ENCODE measurements at places on chromosomes 4 and X. TPM values are rescaled to one million over a fixed set of nuclear protein-coding genes. Genes with fewer than 3 reads are reported as not detected.

DNA sequence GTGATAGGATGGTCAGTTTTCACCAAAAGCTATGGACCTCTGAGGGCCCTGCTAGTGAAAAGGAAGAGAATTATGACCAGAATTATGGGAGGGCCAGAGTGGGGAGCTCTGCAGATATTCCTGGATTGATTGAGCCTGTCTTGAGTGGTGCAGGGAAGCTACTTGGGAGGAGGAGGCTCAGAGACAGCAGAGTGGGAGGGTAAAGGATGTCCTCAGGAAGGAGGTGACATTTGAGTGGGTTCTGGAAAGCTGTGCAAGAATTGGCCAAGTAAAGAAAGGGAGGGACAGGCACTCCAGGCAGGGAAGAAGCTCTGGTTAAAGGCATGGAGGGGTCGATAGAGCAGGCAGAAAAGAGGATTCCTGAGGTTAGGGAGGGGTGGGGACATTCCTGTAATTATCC lies 24.1 kb downstream of the RNF4 start:
- DNase-seq, result no peak

DNA sequence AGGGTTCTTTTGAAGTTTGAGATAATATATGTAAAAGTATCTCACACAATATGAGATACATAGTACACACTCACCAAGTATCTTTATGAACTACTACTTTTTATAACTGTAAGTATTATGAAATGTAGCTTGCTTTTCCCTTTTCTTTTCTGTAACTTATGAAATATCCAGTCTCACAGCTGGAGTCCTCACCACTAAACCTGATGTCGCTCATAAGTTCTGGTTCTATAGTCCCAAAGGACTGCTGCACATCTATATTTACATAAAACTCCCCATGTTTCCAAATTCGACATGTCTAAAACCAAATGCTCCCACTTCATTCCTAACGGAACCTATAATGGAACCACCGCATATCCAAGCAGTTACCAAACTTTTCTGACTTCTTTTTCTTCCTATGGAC lies 186.5 kb upstream of the SLC7A11 start:
- no peak for DNase-seq

The CCKAR gene
- not detected for polyA plus RNA-seq

DNA sequence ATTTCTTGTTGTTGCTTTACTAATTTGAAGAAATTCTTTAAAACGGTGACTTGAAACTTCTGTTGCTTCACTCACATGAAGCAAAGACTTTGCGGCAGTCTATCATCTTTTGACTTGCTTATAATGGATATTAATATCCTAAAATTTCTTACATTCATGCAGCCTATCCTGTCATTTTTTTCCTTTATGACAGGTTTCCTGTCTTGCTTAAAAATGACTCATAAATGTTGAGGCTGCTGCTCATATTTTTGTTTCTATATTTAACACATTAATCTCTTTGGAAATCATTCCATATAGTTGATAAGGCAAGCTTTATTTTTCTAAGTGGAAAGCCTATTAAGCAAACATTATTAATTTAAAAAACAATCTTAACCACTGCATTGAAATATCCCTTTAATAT lies 176.6 kb upstream of the GALNTL6 start:
- no peak for DNase-seq

DNA sequence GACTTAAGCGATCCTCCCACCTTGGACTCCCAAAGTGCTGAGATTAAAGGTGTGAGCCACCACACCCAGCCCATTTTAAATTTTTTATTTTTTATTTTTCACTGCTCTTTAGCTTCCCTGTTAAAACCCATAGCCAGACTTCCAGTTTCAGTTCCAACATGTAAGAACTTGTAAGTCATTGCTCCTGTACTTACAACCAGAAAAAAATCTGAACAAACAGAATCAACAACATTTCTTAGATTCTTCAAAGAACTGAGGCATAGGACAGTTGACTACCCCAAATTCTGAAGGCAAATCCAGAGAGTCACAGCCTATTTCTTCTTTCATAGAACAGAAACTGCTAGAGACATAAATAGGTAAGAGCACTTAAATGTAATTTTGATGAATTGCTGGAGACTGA lies 8.1 kb downstream of the GPRASP3 start:
- no peak for DNase-seq

The GALNTL6 gene
- polyA plus RNA-seq, result 1.1 TPM

DNA sequence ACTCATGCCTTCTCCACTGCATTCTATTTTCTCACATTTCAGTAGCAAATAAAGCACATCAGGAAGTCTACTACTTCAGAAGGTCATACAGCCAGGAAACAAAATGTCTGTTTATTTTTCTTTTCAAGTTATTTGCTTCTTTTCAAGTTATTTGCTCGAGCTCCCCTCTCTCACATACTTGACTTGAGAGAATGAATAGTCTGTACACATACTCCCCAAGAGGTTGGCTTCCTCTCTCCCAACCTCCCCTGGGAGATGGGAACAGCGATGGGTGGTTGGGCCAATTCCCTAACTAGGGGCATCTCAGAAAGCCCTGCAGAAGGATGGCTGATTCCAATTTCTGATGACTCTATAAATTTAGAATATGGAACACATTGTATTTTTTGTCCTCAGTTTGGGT lies 64.7 kb upstream of the PTPN13 start:
- DNase-seq, result no peak

The HMX1 gene
- not detected for polyA plus RNA-seq

DNA sequence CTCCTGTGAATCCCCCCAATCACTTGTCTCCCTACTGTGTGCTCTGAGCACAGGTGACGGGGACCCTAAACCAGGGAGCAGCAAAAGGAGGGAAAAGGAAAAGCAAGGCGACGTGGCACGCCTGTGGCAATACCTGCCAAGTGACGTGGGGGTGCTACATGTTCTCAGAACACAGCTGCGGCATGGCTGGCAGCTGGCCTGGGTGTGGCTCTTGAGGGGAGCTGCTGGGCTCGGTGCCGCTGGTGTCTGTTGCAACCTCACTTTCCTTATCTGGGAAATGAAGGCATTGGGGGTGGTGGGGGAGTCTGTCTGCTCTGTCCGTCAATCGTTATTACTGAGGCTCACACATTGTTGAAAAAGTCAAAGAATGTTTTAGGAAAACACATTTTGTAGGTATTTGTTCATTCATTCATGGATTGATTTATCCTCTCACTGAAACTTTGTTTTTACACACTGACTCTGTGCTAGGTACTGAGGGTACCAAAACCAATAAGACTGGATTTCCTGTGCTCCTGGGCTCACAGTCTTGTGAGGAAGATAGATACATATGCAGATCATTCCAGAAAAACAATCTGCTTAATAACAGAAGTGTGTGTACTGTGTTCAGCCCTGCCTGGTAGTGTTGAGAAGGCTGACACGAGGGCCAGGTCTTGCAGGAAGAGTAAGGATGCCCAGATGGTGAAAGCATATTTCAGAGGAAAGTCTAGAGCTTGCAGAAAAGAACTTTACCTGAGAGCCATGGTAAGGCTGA lies 217.6 kb downstream of the PTTG2 start:
- DNase-seq, result peak; percentile 52

- no peak for DNase-seq
Observed at GRCh38 chr4:6905516-6906445, 3.8 kb upstream of the TBC1D14 start.

The AFM gene
- polyA plus RNA-seq, result not detected

- peak; percentile 84 for DNase-seq
Observed at GRCh38 chr4:123616951-123617461, 220.4 kb downstream of the SPRY1 start.

The HSFX3 gene
- polyA plus RNA-seq, result not detected

The UGT2B11 gene
- polyA plus RNA-seq, result not detected

DNA sequence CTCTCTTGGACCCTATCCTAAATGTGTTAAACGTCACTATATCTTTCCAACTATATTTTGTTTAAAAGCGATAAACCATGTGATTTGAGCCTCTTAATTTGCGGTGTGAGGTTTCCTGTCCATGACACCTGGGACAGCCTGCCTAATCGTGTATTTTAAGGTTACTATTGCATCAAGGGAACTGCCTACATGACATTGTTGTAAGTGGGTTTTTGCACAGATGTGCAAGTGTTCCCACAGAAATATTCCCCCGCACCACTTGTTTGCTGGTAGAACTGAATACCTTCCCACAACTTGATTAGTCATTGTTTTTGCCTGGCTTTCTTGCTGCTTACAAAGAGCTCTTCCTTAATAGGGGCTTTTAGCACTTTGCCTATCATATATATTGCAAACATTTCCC lies 5.1 kb upstream of the FAM184B start:
- DNase-seq, result no peak

The SSX7 gene
- not detected for polyA plus RNA-seq

The DMRTC1 gene
- 0.42 TPM for polyA plus RNA-seq

The PDGFC gene
- not detected for polyA plus RNA-seq

- DNase-seq, result peak; percentile 38
Observed at GRCh38 chr4:52645300-52645699, 13.8 kb downstream of the USP46 start.

The FAM47B gene
- not detected for polyA plus RNA-seq

The FAM53A gene
- polyA plus RNA-seq, result 3.2 TPM

The YY2 gene
- polyA plus RNA-seq, result 0.67 TPM

DNA sequence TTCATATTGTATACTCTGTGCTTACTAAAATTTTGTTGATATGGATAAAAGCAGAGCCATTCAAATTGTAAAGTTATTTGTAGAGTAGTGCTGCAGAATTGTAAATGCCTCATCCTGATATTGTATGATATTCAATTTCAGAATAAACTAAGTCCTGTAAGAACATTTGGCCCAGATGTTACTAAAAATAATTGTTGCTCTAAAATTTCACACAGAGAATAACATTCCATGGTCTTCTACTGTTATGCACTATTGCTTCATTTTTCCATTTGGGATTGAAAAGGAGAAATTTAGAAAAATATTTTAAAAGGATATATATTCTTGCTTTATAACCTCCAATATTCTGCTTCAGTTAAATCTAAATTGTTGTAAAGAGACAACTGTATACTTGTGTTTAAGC lies 195.6 kb downstream of the LARP7 start:
- DNase-seq, result no peak

DNA sequence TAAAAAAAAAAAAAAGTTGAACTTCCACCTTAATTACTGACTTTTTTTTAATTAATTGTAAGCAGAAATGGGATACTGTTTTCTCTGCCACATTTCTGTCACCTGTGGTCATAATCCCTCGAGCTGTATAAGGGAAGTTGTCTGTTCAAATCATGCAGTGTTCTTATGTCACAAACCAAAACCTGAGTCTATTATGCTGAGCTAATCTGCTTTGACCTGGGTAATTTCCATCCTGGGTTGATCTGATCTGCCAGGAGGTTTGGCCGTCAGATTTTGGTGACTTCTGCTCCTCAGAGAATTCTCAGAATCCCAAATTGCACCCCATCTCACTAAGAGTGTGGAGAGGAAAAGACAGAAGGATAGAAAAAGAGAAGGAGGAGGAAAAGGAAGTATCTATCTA lies 683.1 kb downstream of the KCTD8 start:
- no peak for DNase-seq

- DNase-seq, result no peak
Observed at GRCh38 chr4:121256887-121257466, 92.9 kb upstream of the TNIP3 start.

DNA sequence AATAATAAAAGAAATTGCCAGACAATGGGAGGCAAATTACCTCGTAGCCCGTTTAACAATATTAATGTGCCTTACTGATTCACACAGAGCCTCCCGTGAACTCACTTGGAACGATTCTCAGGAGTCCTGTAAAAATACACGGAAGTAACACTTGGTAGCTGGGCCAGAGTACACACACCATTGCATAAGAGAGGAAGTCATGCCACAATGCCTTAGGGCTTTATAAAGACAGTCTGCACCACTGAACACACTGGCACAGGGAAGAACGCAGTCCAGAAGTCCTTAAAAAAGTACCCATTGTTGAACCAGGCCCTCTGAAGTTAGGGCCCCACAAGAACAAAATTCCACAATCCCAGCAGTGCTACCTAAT lies 15.1 kb downstream of the SLC2A9 start:
- DNase-seq, result peak; percentile 23

- no peak for DNase-seq
Observed at GRCh38 chr4:793093-793861, 32.7 kb downstream of the CPLX1 start.

The COQ2 gene
- 7.5 TPM for polyA plus RNA-seq

- DNase-seq, result no peak
Observed at GRCh38 chr4:142377342-142378091, 468.6 kb downstream of the INPP4B start.

GRCh38 chr4:5200513-5200912 lies 149.2 kb downstream of the STK32B start:
- no peak for DNase-seq

The TBC1D8B gene
- 0.50 TPM for polyA plus RNA-seq

GRCh38 chr4:184252136-184253071 lies 34.7 kb upstream of the ENPP6 start:
- no peak for DNase-seq

- no peak for DNase-seq
Observed at GRCh38 chr4:115042496-115042895, 70.9 kb downstream of the NDST4 start.

- DNase-seq, result no peak
Observed at GRCh38 chr4:157219711-157220370, 687 bp upstream of the GRIA2 start.
